CD4-positive, alpha-beta T cell (primary cell): ENCODE measurements at places on chromosomes 11 and 22. TPM values are rescaled to one million over a fixed set of nuclear protein-coding genes. Genes with fewer than 3 reads are reported as not detected.

Gene TREH
- total RNA-seq: not detected

Gene TRIM34
- 3.0 TPM for total RNA-seq

Gene BBS1
- total RNA-seq: 11.9 TPM

Gene OR5L2
- total RNA-seq: not detected

Gene ALG9
- total RNA-seq: 33.4 TPM

Gene ELF5
- not detected for total RNA-seq

Gene IGLL5
- total RNA-seq: not detected

Gene ANO5
- not detected for total RNA-seq

Gene CEP126
- total RNA-seq: 0.96 TPM

GRCh38 chr11:17954395-17955252, 58.2 kb downstream of the SERGEF start:
- DNase-seq: no peak

DNA sequence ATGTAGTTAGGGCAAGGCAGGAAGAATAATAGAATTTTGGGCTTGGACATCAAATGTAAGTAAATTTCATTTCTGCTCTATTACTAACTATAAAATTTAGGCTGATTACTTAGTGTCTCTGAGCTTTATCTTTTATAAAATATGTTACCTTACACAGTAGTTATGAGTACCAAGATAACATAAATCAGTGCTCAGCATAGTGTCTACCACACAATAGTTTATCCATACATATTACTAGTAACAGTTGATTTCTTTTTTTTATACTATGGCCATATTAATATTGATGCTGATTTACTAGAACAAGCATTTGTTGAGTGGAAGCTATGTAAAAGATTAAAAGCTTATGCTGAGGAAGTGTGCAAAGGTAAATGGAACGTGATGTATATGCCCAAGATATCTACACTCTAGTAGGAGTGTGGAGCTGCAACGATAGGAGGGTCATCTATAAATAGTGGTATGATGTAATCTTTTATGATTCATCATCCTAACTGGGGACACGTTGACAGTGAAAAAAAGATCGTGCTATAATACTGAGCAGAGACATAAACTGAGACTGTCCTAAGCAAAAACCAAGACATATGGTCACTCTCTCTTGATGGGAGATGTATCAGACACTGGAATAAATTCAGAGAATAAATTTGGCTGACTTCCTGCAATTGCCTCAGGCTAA, 8.7 kb upstream of the SLC5A12 start:
- no peak for DNase-seq

DNA sequence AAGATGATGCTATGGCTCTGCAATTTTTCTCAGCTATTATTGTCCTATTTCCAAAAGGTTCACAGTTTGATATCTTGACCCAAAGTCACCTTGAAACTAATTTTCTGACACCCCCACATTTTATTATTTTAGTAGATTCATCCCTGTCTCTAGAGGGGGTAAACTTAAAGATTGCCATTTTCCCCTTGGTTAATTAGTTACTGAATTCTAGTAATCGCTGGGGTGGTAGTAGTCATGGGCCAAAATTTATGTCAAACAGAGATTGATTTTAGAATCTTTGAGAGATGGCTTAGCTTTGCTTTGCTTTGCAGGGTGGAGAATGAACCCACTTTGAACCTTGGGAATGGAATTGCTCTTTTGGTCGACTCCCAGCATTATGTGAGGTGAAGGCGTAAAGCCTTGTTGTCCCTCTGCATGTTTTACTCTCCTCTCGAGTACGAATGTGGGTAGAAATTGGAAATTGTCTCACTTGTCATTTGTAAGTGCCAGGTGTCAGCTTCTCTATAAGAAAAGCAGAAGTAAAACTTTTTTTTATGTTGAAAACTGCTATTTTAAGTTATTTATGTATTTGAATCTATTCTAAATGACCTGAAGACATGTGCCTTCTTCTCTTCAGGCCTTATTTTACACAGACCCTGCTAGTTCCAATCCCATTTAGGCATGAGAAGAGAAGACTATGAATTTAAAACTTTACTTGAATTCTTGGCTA, 42.4 kb upstream of the RCE1 start:
- DNase-seq: no peak

DNA sequence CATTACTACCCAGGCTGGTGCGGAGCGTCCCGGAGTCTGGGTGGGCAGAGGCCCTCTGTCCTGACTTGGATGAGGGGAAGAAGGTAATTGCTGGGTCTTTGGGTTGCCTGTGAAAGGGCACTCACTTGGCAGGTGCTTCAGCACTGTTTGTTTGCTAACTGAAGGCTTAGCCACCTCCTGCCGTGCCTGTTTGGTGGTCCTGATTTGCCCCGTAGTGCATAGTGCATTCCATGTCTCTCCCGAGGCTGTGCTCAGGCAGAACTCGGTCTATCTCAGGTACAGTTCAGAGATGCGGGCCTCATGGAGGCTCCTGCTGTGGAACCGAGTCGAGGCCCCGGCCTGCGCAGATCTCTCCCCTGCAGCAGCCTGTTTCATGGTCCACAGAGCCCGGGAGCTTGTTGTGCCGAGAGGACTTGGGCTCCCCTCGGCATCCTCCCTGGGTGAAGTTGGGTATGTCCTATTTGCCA, 146.2 kb downstream of the TBC1D22A start:
- DNase-seq: no peak

DNA sequence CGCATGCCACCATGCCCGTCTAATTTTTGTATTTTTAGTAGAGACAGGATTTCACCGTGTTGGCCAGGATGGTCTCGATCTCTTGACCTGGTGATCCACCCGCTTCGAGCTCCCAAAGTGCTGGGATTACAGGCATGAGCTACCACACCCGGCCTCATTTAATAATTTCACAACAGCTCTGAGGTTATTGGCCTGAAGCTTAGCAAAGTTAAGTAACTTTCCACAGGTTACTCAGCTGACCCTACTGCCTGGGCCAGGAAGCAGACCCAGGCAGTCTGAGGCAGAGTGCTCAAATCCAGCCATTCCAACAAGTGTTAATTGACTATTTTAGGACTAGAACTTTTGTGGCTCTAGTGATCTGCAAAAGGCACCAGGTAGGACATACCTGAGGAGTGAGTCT, 52.2 kb upstream of the L3MBTL2 start:
- no peak for DNase-seq

- no peak for DNase-seq
Measured at GRCh38 chr11:57804466-57804865, 42.9 kb downstream of the CTNND1 start.

- no peak for DNase-seq
Measured at GRCh38 chr11:118245936-118246562, 6.1 kb downstream of the MPZL3 start.

- no peak for DNase-seq
Measured at GRCh38 chr11:13902523-13902922, 60.0 kb upstream of the SPON1 start.

GRCh38 chr11:127997594-127997993, 589.8 kb downstream of the ETS1 start:
- DNase-seq: no peak

- no peak for DNase-seq
Measured at GRCh38 chr11:69445131-69445470, 36.4 kb upstream of the LINC01488 start.

DNA sequence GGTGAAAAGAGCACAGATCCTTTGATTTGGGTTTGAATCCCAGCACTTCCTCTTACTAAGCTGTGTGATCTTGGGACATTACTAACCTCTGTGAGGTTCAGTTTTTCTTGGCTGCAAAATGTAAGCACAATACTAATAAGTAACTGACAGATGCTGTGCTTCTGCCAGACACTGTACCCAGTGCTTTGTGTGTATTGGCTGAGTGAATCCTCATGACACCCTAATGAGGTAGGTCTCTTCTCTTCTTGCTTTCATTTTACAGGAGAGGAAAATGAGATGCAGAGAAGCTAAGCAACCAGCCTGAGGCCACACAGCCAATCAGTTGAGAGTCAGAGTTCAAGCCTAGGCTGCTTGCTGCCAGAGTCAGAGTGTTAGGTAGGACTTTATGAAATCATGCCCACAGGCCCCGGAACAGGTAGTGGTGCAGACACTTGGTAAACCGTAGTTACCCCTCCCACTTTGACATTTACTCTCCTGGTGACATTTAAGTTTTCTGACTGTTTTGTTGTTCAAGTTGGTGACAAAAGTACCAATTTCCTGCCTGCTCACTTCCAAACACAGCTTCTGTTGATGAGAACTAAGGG, 21.2 kb downstream of the PTPRJ start:
- DNase-seq: peak; percentile 86

DNA sequence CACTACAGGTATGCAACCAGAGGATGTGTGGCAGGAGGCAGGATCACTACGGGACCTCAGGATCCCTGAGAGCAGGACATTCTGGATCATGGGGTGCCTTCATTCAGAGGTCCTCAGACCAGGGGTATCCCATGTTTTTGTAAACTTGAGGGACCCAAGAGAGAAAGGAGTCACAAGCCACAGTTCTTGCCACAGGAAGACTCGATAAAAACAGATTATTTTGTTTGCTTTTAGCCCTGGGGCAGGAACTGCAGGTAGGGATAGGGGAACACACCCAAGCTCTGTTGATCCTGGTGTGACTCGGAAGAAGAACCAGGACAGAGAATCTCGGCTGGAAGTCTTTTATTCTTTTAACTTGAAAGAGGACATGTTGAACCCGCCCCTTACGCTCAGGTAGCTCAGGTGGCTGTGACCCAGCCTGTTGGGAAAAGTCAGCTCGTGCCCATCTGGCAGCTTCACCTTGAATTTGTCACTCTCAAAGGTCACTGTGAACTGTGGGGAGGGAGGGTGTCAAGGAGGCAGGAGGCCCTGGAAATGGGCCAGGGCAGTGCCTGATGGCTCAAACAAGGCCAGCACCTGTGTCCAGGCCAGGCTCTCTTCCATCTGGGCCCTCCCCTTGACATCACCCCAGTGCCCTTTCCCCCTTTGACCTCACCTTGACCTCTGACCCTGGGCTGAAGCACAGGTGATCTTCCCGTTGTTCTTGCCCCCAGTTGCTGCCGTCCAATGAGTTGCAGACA, 9.8 kb downstream of the LGALS2 start:
- DNase-seq: no peak

DNA sequence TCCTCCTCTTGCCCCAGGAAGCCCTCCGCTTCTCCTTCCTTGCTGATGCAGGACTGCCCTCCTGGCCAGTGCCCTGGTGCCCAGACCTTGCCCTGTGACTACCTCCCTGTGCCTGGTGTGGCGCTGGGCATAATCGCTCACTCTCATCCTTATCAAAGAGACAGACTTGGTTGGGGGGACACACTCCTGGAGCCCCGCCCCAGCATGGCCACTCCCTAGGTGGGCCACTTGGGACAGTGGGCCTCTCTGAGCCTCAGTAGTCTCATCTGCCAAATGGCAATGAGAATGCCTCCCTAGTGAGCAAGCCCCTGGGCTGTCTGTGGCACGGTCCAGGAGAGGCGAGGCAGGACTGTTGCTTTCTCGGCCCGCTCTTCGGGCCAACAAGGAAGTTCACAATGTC, 72.7 kb upstream of the TSPAN18 start:
- DNase-seq: no peak

DNA sequence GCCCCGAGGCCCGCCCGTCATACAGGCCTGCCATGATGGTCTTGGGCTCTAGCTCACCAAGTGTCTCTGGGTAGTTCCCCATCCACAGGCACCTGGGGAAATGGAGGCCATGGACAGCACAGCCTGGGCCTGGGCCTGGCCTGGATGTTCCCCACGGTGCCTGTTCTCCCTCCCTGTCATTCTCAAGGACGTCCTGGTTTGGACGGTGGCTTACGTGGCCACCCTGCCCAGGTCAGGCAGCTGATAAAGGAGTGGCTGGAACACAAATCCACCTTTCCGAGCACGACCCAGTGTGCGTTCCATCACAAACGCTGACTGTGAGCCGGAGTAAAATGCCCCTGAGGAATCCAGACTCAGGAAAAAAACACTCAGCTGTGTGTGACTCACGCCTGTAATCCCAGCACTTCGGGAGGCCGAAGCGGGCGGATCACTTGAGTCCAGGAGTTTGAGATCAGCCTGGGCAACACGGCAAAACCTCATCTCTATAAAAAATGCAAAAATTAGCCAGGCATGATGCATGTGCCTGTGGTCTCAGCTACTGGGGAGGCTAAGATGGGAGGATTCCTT, 41.2 kb upstream of the TESMIN start:
- no peak for DNase-seq

DNA sequence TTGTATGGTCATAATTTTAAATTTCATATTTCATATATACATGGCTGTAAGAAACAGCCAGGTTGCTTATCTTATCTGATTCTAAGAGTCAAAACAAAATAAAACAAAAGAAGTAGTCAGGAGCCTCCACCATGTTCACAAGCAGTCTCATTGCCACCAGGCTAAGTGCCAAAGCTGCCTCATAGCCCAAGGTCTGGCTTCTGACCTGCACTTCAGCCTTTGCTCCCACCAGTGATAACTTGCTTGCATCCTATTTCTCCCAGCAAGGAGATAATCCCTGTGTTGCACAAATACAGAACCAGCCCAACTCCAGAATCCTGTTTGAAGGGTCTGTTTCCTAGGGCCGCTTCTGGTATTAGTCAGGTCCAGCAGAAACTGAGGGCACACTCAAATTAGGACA, 53.9 kb upstream of the TSKU start:
- no peak for DNase-seq

DNA sequence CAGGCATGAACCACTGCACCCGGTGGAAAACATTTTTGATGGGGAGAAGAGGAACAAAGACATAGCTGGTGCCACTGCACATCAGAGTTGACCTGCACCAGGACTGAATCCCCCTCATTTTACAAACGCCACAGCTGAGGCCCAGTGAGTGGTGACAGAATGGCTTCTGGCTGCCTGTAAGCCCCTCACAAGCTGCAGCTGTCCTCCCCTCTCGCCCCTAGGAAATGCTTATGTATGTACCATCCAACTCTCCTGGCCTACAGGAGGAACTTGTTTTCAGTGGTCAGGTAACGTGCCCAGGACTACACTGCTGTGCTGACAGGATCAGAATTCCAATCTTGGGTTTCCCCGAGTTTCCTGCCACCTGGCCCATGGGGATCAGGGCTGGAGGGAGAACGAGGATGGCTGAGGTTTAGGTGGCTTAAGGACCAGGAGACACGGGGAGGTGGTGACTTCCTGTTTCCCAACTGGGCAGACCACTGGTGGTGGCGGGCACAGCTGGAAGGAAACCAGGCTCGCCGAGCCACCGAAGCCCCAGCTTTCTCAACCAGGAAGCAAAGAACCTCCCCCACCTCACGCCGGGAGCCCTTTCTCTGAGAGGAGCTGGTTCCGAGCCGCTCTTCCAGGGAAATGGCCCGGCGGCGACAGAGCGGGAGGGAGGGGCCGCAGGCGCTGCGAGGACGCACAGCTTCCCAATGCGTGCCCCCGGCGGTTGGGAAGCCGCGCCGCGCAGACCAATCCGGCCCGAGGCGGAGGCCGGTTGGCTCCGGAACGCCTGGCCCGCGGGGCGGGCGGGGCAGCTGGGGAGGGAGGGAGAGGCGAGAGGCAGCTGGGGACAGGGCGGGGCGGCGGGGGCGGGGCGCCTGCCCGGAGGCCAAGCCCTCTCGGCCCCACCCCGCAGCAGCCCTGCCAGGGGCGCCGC, 1.0 kb upstream of the LRFN4 start:
- DNase-seq: no peak

DNA sequence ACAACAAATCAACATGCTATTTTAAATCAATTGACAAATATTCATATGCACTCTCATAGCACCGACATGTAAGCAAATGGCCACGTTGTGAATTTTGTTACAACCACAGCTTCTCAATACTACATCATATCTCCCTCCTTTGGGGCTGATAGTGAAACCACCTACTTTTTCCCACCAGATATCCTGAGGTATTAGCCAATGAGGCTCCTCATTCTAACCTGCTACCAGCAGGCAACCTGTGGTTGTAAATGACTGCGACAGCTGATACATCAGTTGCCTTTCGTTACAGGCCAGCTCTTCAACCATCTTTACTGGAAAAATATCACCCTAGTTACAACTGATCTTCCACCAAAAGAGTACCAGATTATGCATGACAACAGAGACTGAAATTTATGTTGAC, 3.7 kb upstream of the XKR3 start:
- no peak for DNase-seq

- DNase-seq: no peak
Measured at GRCh38 chr11:95863486-95864140, 60.3 kb downstream of the MTMR2 start.
